ENCODE measurements at places on chromosomes 4 and X.

DNA sequence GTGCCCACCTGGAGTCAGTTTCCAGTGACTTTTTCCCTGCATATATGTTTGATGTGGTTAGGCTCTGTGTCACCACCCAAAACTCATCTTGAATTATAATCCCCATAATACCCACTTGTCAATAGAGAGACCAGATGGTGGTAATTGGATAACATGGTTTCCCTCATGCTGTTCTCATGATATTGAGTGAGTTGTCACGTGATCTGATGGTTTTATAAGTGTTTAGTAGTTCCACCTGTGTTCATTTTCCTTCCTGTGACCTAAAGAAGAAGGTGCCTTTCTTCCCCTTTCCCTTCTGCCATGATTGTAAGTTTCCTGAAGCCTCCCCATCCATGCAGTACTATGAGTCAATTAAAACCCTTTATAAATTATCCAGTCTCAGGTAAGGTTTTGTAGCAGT is 740.9 kb downstream of the ARAP2 start:
- no peak for DNase-seq

DNA sequence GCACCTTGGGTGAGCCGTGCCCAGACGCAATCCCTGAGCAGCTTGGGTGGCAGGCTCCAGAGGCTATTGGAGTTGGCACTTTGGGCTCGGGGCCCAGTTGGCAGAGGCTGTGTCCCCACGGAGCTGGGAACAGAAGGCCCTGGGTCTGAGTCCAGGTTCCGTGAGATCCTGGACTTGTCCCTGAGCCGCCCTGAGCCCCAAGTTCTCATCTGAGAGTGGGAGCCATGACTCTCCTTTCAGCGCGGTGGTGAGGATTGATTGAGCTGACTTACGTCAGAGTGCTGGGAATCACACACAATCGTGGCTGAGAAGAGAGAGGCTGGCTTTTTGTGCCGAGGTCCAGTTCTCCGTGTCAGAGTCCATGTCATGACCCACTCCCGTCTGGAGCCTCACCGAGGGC is 98.0 kb downstream of the PSAPL1 start:
- no peak for DNase-seq

GRCh38 chrX:67415937-67416336 is 127.9 kb upstream of the AR start:
- DNase-seq = no peak

DNA sequence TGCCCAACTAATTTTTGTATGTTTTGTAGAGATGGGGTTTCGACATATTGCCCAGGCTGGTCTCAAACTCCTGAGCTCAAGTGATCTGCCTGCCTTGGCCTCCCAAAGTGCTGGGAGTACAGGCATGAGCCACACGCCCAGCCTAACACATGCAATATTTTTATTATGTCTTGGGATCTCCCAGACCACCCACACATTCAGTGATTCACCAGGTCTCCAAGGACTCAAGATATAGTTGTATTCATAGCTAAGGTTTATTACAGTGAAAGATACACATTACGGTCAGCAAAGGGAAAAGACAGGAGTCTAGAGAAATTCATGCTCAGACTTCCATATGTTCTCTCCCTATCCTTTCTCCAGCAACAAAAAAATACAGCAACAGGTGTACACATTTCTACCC is 25.5 kb upstream of the FAM120C start:
- DNase-seq = no peak

- no peak for DNase-seq
Measured at GRCh38 chrX:137031517-137032340, 2.1 kb downstream of the GPR101 start.

DNA sequence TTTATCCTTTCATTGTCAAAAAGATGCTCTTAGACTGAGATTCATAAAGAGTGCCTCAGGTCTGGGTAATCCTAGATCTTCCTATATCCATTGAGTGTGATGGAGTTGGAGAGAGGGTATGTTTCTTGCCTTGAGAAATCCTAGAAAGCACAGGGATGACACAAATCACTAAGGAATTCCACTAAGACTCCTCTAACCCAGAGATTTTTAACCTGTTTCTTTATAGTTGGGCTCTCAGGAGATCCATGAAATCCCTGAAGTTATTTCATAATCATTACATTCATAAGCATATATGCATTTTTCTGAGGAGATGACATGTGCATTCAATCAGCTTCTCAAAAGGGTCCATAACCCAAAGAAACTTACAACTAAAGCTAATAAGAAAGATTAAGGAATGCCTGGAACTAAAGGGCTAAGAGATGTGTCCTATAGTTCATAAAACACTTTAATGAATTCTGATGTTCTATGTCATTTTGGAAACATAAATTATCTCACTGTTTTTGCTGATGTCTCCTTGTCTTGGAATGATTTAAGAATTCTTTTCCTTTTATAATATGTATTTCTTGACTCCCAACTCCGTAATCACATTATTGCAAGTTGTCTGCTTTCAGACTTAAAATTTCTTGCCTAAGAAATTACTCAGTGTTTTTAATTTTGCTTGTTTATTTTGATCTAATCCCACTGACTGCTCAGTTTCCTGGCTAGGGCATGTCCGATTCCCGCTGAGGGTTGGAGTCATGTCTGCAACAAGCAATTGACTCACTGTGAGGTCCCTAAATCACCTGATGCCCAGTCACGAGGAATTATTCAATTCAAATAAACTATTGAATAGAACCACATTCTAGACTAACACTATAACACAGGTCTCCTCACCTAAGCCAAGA is 2.8 kb upstream of the AMTN start:
- DNase-seq = no peak

- DNase-seq = no peak
Measured at GRCh38 chrX:100319716-100320115, 90.4 kb downstream of the PCDH19 start.

DNA sequence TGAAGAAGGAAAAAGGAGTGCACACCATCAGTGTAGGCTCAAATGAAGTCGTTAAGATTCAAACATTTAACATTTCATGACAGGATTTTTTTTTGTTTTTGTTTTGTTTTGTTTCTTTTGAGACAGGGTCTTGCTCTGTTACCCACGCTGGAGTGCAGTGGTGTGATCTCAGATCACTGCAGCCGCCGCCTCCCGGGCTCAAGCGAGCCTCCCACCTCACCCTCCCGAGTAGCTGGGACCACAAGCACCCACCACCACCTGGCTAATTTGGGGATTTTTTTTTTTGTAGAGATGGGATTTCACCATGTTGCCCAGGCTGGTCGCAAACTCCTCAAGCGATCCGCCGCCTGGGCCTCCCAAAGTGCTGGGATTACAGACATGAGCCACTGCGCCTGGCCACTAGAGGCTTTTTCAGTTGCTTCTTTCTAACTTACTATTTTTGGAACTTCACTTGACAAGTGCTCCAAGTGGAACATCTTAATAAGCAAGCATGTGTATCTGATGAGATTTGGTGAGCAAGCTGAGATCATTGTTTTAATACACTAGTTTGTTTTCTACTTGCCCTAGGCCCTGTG is 78.9 kb upstream of the CNKSR2 start:
- no peak for DNase-seq

DNA sequence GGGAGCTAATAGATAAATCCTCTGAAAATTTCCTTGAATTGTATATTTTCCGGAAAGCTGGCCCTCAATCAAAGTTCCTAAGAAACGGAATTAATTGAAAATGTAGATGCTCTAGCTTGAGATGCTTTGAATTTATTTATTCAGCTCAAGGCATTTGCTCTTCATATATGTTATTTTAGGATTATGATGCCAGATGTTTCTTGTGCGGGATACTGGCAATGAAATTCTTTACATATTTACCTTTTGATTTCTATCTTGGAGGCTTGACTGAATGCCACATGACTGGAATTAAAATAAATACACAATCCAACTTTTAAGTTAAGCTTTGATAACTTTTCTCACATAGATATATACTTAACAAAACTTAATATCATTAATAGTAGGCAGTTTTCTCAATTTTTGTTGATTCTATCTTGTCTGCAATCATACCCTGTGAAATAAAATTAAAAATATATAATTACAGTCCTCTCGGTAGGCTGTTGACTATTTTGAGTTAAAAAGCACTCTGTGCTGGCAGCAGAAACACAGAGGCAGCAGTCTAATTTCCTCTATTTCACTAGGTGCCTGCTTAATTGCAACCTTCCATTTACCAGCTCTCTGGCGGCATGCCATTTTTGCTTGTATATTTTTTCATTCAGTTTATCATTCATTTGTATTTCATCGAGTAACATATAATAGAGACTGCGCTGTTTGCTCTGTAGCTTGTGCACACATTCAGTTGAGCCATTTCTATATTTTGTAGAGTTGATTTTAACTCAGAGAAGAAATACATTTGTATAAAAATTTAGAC is 991.5 kb downstream of the ADGRL3 start:
- no peak for DNase-seq

GRCh38 chrX:153884136-153884535 is 1.8 kb downstream of the L1CAM start:
- DNase-seq = no peak

GRCh38 chr4:66625480-66625879 is 919.8 kb downstream of the CENPC start:
- no peak for DNase-seq

DNA sequence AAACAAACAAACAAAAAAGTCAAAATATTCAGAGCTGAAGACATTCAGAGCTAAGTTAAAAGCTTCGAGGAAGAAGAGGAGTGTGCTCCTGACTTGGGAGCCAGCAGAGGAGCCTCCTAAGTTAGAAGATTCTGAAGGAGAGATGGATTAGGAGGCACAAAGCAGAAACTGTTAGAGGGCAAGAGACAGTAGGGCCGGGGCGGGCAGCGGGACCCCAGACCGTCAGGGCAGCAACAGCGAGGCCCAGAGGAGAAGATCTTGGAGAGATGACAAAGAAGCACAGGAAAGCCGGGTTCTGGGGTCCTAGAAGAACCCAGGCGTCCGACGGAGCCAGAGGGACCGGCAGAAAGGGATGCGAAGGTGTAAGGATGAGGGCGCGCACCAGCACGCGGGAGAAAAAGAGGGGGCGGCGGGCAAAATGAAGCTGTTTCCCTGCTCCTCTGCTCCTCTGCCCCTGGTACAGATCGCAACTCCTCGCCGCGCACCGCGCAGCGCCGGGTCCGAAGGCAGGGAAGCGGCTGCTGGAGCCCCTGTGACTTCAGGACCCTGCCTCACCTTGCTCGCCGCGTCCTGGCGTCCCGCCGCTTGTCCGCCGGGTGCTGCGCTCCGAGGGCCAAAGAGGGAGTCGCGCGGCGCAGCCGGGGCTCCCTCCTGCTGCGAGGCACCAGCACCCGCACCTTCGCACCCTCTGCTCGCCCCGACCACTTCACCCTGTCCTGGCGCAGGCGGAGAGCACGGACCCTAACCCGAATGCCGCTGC is 477 bp downstream of the KLHL13 start:
- no peak for DNase-seq

DNA sequence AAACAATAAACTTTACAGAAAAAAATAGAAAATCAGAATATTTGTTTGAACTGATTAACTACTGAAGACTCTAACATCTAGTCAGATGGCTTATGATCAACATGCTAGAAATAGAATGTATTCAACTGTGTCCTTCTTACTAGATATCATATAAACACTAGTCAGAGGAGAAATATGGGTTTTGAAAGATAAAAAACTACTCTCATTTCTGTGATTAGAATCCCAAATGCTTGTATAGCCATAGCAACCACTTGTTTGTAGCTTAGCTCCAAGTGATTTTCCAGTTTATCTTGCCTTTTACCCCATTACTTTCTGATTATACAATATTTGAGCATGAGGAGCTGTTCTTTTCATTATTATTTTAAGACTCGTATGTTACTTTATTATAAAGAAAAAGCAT is 31.2 kb downstream of the USP38 start:
- no peak for DNase-seq

- peak; percentile 72 for DNase-seq
Measured at GRCh38 chrX:39854772-39855747, 242.7 kb downstream of the BCOR start.

DNA sequence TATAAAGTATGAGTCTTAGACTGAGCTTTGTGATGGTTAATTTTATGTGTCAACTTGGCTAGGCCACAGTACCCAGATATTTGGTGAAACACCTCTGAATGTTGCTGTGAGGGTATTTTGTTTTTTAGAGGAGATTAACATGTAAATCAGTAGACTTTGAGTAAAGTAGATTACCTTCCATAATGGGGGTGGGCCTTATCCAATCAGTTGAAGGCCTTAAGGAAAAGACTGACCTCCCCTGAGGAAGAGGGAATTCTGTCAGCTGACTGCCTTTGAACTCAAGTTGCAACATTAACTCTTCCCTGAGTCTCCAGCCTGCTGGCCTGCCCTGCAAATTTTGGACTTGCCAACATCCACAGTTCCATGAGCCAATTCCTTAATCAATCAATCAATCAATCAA is 66.0 kb downstream of the PLAC1 start:
- no peak for DNase-seq

DNA sequence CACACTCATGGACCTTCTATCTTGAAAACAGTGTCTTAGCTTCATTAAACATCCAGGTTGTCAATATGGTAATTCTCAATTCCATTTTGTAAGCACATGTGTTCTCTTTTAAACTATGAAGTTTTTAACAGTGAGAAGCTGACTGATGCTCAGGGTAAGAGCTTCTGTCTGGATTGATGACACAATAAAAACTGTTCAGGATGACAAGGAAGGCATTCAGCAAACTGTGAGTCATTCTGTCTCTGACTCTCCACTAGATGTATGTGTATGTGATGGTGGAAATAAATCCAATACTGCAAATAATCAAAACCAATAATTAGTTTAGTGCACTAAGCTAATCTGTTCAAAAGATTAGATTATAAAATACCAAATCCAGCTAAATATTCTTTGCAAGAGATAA is 115.3 kb upstream of the ARX start:
- DNase-seq = no peak

DNA sequence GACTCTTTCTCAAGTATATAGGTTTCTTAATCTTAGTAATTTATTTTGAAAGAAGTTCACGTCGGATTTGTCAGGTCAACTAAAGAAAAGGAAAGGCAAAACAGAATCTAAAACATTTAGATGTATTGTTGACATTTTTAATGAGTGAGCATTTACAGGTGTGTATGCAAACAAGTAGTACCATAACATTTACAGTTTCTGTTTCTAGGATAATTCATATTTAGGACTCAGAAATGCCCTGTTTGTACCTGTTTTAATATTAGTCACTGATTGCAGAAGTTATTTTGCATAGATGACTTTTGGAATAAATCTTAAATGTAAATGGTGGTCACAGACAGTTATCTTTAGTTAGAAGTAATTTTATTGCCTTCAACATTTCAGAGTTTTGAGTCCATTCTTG is 151.3 kb upstream of the NUDT6 start:
- DNase-seq = no peak

GRCh38 chr4:81808011-81808672 is 336.4 kb upstream of the RASGEF1B start:
- DNase-seq = no peak

DNA sequence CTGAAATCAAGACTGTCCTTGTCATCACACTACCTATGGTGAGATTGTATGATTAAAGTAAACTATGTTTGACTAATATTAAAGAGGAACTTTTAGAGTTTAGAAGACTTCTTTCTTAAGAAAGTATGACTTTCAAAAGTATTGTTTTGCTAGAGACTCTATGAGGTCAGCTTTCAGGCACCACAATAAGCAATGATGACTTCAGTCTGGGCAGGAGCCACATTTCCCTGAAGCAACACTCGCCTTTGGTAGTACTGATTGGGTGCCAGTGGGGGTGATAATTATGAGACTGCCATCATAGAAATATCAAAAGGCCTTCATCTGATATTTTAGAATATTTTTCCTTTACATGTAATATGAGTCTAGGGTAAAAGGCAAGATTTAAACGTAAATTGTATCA is 212.6 kb downstream of the DTHD1 start:
- no peak for DNase-seq

All from activated gamma-delta T cell treated with Interleukin-2 at 50 U/mL for 16 hours (primary cell).